ENCODE measurements at places on chromosomes 5 and 9.

- no peak for DNase-seq
Measured at GRCh38 chr5:113162208-113162607, 185.6 kb downstream of the DCP2 start.

GRCh38 chr5:90312027-90312426 lies 97.5 kb downstream of the CETN3 start:
- DNase-seq: no peak

GRCh38 chr9:127928676-127929624 lies 1.6 kb downstream of the PIP5KL1 start:
- DNase-seq: no peak

- DNase-seq: no peak
Measured at GRCh38 chr5:132467287-132467984, 23.1 kb downstream of the IRF1 start.

- no peak for DNase-seq
Measured at GRCh38 chr5:22908129-22908528, 55.0 kb upstream of the CDH12 start.

- no peak for DNase-seq
Measured at GRCh38 chr9:108197008-108197365, 658.8 kb downstream of the ACTL7B start.

DNA sequence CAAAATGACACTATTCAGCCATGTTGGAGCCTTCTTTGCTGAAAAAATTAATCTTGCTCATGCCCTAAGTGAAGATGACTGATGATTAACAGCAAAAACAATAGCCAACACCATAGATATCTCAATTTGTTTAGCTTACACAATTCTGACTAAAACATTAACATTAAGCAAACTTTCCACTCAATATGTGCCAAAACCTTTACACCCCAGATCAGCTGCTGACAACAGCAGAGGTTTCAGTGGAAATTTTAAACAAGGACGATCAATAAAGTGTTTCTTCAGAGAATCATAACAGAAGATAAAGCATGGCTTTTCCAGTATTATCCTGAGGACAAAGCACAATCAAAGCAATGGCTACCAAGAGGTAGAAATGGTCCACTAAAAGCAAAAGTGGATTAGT lies 254.4 kb upstream of the GRAMD2B start:
- no peak for DNase-seq

DNA sequence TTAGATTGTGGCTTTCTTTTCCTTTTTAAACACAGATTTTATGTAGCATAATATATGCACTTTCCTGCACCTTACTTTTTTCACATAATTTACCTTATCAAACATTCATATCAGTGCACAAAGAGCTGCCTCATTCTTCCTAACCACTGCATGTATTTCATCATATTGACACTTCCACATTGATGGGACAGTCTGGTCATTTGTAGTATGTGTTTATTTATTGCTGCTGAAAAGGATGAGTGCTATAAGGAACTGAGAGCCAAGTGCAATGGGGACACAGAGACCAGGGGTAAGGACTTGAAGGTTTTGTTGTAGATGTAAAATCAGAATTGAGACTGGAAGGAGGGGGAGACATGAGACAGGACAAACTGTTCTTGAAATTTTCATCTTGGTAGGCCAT lies 193.8 kb downstream of the SMARCA2 start:
- no peak for DNase-seq

- DNase-seq: no peak
Measured at GRCh38 chr5:53035868-53036381, 46.8 kb downstream of the ITGA2 start.

- no peak for DNase-seq
Measured at GRCh38 chr9:89657295-89657694, 52.5 kb downstream of the GADD45G start.

- DNase-seq: no peak
Measured at GRCh38 chr9:20511686-20512085, 110.6 kb downstream of the MLLT3 start.

DNA sequence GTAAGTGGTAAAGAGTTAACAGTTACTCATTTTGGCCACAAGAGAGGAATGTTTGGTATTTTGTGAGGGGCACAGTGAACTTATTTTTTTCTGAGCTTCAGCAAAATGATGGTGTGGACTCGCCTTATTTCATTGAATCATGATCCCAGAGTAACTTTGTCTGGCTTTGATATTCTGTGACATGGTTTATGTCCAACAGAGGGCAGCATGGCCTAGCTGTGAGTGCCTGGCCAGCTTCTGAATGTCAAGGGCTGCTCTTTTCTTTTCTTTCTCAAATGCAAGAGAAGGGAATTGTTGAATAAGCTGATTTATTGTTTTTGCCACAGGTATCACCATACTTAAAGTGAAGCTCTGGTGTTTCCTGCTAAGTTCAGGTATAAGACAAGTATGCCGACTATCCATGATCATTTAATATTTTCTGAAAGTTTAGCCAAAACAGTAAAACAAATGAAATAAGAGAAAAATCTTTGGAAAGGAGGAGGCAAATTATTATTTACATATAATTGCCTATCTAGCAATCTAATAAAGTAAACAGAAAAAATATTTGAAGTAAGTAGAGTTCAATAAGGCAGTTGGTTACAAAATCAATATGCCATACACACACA lies 31.7 kb downstream of the MRPL22 start:
- DNase-seq: no peak

- DNase-seq: no peak
Measured at GRCh38 chr9:79880626-79881025, 308.9 kb downstream of the TLE4 start.

DNA sequence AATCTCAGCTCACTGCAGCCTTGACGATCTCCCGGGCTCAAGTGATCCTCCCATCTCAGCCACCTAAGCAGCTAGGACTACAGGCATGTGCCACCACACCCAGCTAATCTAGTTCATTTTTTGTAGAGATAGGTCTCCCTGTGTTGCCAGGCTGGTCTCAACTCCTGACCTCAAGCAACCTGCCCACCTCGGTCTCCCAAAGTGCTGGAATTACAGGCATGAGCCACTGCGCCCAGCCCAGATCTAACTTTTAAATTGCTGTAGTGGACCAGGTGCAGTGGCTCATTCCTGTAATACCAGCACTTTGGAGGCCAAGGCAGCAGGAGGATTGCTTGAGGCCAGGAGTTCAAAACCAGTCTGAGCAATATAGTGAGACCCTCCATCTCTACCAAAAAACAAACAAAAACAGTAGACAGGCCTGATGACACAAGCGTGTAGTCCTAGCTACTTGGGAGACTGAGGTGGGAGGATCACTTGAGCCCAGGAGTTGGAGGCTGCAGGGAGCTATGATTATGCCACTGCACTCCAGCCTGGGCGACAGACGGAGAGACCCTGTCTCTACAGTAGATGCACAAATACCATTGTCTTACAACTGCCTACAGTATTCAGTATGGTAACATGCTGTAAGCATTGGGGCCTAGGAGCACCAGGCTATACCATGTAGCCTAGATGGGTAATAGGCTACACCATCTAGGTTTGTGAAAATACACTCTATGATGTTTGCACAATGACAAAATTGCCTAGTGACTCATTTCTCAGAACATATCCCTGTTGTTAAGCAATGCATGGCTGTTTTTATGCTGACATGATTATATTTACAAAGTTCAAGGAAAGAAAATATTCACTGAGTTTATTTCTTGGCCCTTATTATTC lies 1.5 kb upstream of the SIT1 start:
- DNase-seq: peak; percentile 50

DNA sequence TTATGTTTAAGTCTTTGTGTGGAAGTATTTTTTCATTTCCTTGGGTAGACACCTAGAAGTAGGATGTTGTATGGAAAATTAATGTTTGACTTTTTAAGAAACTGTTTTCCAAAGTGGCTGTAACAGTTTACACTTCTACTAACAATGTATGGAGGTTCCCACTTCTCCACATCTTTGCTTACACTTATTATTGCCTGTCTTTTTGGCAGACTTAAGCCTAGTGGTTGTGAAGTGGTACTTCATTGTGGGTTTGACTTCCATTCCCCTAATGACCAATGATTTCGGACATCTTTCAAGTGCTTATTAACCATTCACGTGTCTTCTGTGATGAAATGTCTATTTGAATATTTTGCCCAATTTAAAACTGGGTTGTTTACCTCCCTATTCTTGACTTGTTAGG lies 91.5 kb upstream of the CDKN2B start:
- no peak for DNase-seq

DNA sequence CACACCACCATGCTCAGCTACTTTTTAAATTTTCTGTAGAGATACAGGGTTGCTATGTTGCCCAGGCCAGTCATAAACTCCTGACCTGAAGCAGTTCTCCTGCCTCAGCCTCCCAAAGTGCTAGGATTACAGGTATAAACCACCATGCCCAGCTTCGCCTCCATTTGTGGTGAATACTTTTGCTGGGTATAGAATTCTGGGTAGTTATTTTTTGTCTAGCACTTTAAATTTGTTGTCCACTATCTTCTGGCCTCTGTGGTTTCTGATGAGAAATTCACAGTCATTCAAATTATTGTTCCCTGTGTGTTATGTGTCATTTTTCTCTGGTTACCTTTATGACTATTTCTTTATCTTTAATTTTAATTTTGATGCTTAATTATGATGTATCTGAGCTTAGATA lies 57.7 kb upstream of the EXOC3 start:
- no peak for DNase-seq

GRCh38 chr9:25733336-25733982 lies 55.2 kb upstream of the TUSC1 start:
- no peak for DNase-seq

DNA sequence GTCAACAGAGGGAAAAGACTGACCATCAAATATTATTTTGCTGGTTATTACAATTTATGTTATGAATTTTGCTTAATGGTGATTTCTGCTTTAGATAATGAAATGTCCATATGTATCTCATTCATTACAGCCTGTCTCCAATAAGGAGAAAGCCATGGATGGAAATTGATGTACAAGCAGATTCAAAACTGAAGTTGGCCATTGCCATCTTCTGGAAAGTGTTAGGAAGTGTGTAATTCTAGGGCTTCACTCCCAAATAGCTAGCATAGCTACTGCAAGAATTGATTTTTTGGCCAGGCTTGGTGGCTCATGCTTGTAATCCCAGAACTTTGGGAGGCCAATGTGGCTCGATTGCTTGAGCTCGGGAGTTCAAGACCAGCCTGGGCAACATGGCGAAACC lies 45.8 kb downstream of the DYNC2I2 start:
- DNase-seq: no peak

DNA sequence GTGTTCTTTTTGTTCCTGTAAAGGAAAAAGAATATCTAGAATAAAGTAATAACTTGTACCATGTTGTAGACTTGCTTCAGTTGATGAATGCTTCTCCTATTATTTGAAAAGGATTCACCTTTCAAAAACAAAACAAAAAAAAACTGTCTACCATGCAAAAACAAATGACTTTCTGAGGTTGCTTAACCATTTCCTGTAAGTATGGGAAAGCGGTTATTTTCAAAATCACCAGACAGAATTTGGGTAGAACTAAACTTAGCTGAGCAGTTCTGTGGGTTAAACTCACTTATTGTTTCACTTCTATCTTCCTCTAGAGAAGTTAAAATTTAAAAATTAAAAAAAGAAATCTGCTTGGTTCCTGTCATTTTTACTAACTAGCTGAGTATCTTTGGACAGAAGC lies 25.2 kb downstream of the LNPEP start:
- no peak for DNase-seq

GRCh38 chr9:75148561-75148960 lies 60.2 kb downstream of the OSTF1 start:
- DNase-seq: no peak

DNA sequence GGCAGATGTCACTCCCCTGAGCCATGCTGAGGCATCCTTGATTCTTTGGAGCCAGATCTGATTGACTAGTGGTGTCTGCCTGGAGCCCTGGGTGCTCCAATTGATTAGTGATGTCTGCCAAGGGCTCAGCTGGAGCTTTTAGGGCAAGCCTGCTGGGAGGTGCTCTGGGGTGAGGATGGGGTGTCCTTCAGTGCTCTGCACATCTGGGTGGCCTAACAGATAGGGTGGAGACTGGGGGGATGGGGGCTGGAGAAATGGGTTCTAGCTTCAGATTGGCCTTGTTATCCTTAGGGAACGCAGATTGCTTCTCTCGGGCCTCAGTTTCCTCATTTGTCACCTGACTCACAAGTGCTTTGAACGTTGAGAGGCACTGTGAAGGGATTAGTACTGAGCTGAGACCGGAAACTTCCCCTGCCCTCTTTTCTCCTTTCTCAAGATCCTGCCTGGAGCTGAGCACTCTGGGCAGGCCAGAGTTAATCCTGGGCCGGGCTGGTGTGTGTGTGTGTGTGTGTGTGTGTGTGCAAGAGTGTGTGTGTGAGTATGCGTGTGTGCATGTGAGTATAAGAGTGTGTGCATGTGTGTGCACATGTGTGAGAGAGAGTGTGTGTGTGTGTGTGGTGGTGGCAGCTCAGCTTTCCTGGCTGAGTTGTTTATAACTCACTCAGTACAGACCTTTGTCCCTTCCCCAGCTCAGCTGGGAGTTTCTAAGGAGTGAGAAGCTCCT lies 5.6 kb upstream of the IER5L start:
- peak; percentile 52 for DNase-seq

GRCh38 chr9:114483499-114483898 lies 21.8 kb downstream of the WHRN start:
- no peak for DNase-seq

GRCh38 chr9:96436456-96437126 lies 13.4 kb upstream of the HABP4 start:
- no peak for DNase-seq

GRCh38 chr5:123104607-123105006 lies 15.6 kb downstream of the PRDM6 start:
- no peak for DNase-seq

Data from left colon (tissue), 2 donors.